Caco-2 (cell line): ENCODE measurements at places on chromosomes 12 and 14.

- H3K27me3 ChIP-seq = no peaks in the 10 kb centered on the region
- no peak for DNase-seq
- no peak overlapping the region for H3K27ac ChIP-seq
- no peaks in the 10 kb centered on the region for H3K36me3 ChIP-seq
- peaks cover 14% of the 10 kb centered on the region for H3K4me1 ChIP-seq
Observed at GRCh38 chr12:132596016-132596415, 14.4 kb downstream of the LRCOL1 start.

- no peak overlapping the region for H3K4me3 ChIP-seq
- H3K27me3 ChIP-seq = no peaks in the 10 kb centered on the region
- H3K4me1 ChIP-seq = peaks cover 20% of the 10 kb centered on the region
- peak; percentile 93 for DNase-seq
- H3K36me3 ChIP-seq = no peaks in the 10 kb centered on the region
- peak overlapping the region; percentile 72 for H3K27ac ChIP-seq
Observed at GRCh38 chr14:31229638-31230572, 22.3 kb upstream of the HECTD1 start.

DNA sequence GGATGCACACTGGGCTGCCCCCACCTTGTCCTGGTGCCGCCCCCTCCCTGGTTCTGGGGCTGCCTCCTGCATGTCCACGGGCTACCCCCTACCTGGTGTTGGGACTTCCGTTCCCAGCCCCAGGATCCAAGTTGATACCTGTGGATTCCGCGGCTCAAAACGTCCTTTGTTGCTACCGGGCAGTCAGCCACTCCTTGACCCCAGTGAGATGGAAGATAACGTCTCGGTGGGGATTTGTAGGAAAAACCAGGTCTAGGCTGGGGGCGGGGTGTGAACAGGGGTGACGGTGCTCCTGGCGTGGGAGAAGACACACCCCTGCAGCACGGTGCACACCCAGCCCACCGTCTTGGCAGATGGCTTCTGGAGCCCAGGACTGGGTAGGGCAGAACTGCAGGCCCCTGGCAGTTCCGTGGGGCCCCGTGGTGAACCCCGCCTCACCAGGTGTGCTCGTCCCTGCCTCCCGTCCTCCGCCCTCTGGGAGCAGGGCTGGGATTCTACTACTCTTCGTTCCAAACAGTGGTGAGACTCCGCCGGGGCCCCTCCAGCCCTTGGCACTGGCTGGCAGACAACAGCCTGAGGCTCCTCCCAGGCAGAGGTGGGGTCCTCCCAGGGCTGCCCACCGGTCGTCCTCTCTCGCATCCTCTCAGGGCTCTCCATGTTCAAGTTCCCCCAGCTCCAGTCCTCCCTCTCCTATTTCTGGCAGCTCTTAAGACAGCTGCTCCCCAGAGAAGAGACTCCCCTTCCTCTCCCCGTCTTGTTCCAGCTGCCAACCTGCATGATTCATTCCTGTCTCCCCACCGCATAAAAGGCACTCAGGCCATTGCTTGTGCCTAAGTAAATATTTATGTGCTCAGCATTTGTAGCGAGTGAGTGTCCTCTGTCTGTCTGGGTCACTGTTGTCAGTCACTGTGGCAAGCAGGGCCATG, 75.5 kb downstream of the FBXL14 start:
- DNase-seq = no peak
- H3K36me3 ChIP-seq = no peaks in the 10 kb centered on the region
- peaks cover 15% of the 10 kb centered on the region for H3K4me1 ChIP-seq
- H3K27me3 ChIP-seq = no peaks in the 10 kb centered on the region
- H3K27ac ChIP-seq = peak overlapping the region; percentile 40

DNA sequence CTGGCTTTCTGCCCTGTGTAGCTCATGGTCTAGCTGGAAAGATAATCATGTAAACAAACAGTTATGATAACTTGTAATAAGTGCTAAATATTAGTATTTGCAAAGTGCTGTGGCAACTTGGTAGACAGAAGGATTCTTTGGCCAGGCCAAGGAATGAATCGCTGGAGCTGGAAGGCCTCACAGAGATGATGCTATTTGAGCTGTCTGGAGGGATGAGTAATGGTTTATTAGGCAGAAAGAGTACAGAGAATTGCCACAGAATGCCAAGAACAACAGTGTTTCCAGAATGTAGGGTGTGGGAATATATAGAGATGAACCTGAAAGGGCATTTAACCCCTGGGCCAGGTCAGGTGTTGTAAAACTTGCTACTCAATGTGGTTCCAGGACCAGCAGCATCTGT, 27.6 kb downstream of the OTX2 start:
- DNase-seq = no peak
- no peak overlapping the region for H3K27ac ChIP-seq
- no peaks in the 10 kb centered on the region for H3K27me3 ChIP-seq
- H3K36me3 ChIP-seq = no peaks in the 10 kb centered on the region

DNA sequence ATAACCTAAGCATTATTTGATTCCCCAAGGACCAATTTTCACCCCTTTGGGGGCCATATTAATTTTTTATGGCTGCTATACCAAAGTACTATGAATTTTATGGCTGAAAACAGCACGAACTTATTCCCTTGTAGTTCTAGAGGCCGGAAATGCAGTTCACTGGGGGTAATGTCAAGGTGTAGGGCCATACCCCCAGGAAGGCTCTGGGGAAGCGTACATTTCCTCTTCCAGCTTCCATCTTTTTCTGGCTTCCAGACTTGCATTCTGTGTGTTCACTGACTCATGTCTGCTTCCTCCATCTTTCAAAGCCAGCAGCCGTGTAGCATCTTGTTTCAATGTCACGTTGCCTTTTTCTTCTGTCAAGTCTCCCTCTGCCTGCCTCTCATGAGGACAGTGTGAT, 133.5 kb downstream of the BICD1 start:
- no peaks in the 10 kb centered on the region for H3K4me1 ChIP-seq
- H3K27me3 ChIP-seq = no peaks in the 10 kb centered on the region
- no peaks in the 10 kb centered on the region for H3K36me3 ChIP-seq
- no peak for DNase-seq
- no peak overlapping the region for H3K27ac ChIP-seq

GRCh38 chr12:41552588-41552987, 364.5 kb downstream of the PDZRN4 start:
- H3K27me3 ChIP-seq = no peaks in the 10 kb centered on the region
- H3K4me3 ChIP-seq = no peak overlapping the region
- no peaks in the 10 kb centered on the region for H3K4me1 ChIP-seq

- H3K4me3 ChIP-seq = no peak overlapping the region
- H3K27ac ChIP-seq = no peak overlapping the region
- H3K27me3 ChIP-seq = no peaks in the 10 kb centered on the region
- H3K36me3 ChIP-seq = no peaks in the 10 kb centered on the region
Observed at GRCh38 chr12:101847325-101847724, 16.6 kb upstream of the GNPTAB start.

DNA sequence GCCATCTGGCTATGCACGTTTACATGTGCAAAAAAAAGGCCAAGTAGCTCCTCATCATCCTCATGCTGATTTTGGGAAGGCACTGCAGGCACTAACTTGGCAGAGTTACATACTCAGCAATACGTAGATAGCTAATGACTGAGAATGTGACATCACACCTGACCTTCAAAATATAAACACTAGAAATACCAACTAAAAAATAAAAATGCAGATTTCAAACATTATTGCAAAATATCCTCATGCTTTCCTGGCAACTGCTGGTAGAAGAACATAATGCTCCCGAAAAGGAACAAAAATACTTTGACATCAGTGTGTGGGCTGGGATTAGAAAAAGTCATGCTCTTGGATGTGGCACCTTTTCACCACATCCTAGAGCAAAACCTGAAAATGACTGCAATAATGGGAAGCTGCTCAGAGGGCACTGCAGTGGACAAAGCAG, 153.2 kb upstream of the ABCD2 start:
- H3K27ac ChIP-seq = no peak overlapping the region
- no peak for DNase-seq
- no peaks in the 10 kb centered on the region for H3K36me3 ChIP-seq

- peak overlapping the region; percentile 99 for H3K27ac ChIP-seq
- H3K27me3 ChIP-seq = no peaks in the 10 kb centered on the region
- peaks cover 2% of the 10 kb centered on the region; the same call in 1 of the 2 replicates for H3K36me3 ChIP-seq
- 0 out of 2 replicates have a peak, but pooled peaks cover 3% of the 10 kb centered on the region for H3K4me1 ChIP-seq
Observed at GRCh38 chr12:108560321-108560721, 652 bp downstream of the SART3 start.

- no peak overlapping the region for H3K27ac ChIP-seq
- H3K4me1 ChIP-seq = no peaks in the 10 kb centered on the region
Observed at GRCh38 chr12:103680591-103681141, 93.6 kb downstream of the STAB2 start.
